Bronchial smooth muscle cell (primary cell): ENCODE measurements at places on chromosomes 7 and 10. TPM values are rescaled to one million over a fixed set of nuclear protein-coding genes. Genes with fewer than 3 reads are reported as not detected.

The FKBP6 gene
- not detected in 2 replicates for total RNA-seq

The HSPA12A gene
- total RNA-seq: 1.4 and 7.1 TPM in 2 replicates

The CALHM1 gene
- not detected in 2 replicates for total RNA-seq

The LIPM gene
- total RNA-seq: not detected in 2 replicates

The HOXA9 gene
- total RNA-seq: not detected in 2 replicates

The PAOX gene
- 6.1 and 6.6 TPM in 2 replicates for total RNA-seq

The EBLN1 gene
- total RNA-seq: not detected in 2 replicates

The TMEM140 gene
- total RNA-seq: 12.0 and 14.7 TPM in 2 replicates

The CYP26C1 gene
- under 0.01 TPM in 2 replicates for total RNA-seq
